ENCODE measurements at places on chromosomes 1 and 21.
A peak's percentile ranks its signal among the peaks of the same experiment; 100 is the strongest.

GRCh38 chr1:158732524-158732923, 12.0 kb upstream of the OR6K3 start:
- DNase-seq: no peak

GRCh38 chr1:58812468-58812867, 28.6 kb upstream of the JUN start:
- no peak for DNase-seq

DNA sequence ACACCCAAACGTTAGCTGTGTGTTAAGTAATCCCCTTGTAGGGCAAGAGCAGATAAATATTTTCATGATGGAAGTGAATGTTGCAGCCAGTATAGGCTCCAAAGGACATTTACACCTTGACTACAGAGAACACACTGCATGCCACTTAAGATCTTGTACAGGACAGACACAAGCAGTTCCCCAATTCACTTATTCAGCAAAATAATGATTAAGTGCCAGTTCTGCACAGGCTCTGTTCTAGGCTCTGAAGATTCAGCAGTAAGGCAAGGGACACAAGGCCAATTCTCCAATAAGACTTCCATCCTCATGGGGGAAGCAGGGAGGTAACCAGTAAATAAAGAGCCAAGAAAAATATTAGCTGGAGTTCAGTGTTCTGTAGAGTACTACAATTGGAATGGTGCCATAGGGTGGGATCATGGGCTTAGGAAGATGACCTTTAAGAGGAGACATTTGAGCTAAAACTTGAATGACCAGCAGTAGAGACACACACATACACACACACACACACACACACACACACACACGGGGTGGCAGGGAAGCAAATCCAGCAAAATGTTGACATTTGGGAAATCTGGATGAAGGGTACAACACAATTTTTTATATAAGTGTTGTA, 199.9 kb upstream of the JUN start:
- no peak for DNase-seq

DNA sequence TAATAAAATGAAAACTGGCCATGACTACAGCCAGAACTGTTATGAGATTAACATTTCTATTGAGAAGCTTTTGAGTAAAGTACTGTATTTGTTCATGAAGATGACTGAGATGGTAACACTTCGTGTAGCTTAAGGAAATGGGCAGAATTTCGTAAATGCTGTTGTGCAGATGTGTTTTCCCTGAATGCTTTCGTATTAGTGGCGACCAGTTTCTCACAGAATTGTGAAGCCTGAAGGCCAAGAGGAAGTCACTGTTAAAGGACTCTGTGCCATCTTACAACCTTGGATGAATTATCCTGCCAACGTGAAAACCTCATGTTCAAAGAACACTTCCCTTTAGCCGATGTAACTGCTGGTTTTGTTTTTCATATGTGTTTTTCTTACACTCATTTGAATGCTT, 164.0 kb downstream of the NEK7 start:
- no peak for DNase-seq

DNA sequence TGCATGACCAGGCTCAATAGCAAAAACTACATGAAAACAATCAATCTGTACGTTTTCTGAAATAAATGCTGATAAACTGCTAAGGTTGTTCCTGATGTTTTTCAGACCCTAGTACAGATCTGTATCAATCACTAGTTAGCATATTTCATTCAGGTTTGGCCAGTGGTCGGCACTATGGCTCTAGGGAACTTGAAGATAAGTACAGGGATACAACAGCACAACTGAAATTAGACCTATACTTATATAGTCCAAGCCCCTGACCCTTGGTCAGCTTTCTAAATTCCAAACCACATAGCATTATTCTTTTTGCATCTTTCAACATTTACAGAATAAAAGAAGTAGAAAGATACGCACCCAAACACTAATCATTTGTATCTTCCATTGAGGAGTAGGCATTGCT, 142.7 kb downstream of the PLPPR4 start:
- no peak for DNase-seq

- no peak for DNase-seq
Measured at GRCh38 chr1:20413776-20414140, 72.3 kb downstream of the CAMK2N1 start.

DNA sequence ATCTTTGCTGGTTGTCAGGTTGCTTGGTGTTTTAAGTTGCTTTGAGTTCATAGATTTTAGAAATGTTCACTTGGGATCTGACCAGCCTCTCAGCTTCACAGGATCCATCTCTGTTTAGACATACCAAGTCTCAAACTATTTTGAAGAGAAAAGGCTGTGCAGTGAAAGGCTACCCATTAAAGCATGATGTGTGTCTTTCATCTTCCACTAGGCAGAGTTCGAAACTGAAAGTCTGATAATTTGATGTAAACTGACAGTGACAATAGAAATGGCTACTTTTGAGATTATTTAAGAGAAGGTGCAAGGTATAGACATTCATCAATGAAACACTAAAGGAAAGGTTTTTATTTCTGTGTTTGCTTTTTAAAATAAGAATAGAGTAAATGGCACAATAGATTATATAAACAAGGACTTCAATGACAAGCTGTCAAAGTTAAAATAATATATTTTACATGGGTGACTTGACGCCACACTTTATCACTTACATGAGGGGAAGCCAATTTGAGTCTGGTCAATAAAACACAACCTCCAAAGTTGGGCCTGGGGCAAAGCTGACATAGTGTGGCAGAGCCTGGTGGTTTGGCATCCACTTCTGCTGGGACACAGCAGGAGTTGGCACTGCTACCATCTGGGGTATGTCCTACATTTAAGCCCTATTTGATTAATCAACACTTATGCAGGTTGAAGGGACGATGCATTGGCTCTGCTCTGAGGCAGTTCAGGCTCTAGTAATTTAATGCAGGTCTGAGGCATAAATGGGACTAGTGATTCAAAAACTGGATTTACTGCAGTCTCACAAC, 197.7 kb downstream of the CRB1 start:
- no peak for DNase-seq

- no peak for DNase-seq
Measured at GRCh38 chr1:222927031-222927430, 112.2 kb downstream of the DISP1 start.

GRCh38 chr1:114215436-114215835, 61.8 kb upstream of the SYT6 start:
- DNase-seq: no peak

DNA sequence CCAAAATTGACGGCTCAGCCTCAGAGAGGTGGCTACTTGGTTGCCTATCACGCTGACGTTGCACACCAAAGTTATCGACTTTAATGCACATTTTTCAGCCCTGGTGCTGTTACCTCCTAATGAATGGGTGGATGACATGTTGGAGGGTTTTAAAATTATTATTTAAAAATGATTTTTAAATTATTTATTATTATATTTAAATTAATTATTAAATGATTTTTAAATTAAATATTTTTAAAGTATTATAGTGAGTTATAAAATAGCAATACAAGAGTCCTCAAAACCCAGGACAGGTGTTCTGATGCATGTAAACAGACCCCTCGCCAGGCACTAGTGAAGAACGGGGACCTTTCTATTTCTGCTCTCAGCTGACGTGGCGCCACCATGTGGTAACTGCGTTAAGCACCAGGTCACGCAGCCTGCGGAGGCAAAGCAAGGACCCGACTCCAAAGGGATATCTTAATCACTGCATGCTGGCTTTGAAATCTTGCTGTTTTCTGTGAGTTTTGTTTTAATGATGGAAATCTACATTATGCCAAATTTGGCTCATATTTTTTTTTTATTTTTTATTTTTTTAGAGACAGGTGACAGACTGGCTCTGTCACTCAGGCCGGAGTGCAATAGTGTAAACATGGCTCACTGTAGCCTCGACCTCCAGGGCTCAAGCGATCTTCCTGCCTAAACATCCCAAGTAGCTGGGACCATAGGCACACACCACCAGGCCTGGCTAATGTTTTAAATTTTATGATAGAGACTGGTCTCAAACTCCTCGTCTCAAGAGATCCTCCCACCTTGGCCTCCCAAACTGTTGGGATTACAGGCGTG, 22.6 kb downstream of the CASP9 start:
- peak; percentile 41 for DNase-seq

GRCh38 chr1:75203415-75204277, 69.5 kb downstream of the LHX8 start:
- DNase-seq: no peak

DNA sequence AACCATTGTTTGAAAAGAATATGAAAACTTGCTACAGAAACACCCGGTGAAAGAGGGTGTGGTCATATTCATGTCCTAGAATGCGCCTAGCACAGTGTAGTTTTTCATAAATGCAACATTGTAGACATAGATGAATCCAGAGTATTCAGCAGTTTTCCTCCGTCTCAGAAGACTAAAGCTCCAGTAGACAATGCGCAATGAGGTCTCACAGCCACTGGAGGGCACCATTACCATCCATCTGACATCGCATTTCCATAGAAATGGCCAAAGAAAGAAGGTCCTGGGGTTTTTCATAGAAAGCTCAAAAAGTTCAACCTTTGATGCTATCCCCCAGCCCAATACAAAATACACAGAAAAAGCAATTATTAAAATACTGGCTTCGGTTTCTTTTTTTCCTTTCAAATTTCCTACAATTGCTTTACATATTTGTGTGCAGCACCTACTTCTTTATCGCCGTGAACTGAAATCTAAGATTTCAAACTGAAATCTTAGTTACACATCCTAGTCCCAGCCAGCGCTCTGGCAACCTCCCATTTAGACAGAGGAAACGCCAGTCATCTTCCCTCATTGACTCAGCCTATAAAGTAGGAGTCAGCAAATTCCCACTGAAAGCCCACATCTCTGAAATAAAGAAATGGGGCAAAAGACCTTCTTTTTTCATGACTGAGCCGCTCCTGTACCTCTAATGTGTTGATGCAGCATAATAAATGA, 3.9 kb upstream of the CD58 start:
- DNase-seq: peak; percentile 14

- DNase-seq: no peak
Measured at GRCh38 chr1:220841293-220841692, 38.0 kb upstream of the HLX start.

GRCh38 chr1:247908766-247909165, 11.3 kb upstream of the OR2T8 start:
- DNase-seq: no peak

- DNase-seq: no peak
Measured at GRCh38 chr1:36836196-36836883, 198.0 kb downstream of the GRIK3 start.

DNA sequence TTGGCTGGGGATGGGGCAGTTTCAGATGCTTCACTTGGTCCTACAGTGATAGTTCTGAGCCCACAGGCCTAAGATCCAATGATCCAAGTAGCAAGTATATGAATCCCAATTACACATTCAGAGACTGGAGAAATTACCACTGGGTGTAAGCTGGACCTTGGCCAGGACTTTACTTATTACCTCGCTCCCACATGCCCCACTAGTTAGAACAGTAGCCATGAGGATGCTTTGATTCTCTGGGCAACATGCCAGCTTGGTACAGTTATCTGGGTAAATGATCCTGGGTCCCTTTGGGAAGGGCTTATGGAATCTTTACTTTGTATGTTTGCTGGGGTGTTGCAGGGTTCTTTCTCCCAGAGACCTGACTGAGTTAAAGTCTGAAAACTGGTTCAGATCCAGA, 5.0 kb upstream of the FCAMR start:
- DNase-seq: no peak

DNA sequence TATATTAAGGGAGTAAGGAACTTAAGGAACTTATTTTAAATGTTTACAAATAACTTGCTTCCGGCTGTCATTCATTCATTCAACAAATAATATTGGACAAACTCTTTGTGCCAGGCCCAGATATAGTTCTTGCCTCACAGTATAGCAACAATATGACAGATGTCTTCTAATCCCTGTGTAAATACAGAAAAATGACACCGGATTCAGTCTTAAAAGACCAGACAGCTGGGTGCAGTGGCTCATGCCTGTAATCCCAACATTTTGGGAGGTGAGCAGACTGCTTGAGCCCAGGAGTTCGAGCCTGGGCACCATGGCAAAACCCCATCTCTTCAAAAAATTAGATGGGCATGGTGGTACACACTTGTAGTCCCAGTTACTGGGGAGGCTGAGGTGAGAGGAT, 23.7 kb downstream of the EIF2B3 start:
- no peak for DNase-seq

DNA sequence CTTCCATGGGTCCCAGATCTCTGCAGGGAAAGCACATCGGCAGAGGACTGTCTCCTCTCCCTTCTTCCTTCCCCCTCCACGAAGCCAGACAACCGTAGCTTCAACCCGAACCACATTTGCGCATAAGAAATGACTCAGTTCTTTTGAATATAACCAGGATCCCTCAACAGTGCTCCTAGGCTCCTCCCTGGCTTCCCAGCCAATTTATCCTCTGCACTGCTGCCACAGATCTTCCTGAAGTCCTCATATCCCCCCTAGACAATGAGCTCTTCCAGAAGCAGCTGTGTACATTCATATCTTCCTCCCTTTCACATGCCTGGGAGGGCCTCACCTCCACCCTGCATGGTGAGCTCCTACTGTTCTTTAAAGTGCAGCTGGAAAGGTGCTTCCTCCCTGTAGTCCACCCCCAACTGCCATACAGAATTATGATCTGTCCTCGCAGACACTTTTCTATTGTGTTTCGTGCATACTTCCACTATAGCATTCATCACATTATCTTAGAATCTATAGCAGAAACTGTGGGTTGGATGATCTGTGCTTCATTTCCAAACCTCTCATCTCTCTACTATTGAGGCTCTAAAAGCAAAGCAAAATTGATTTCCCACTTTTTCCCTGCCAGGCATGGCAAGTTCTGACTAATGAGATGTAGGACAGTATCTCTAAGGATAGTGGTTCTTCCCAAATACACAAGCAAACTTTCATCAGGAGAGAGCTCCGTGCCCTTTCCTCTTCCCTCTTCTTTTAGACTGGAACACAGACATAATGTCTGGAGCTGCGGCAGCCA, 179.3 kb upstream of the HMGB4 start:
- no peak for DNase-seq

- no peak for DNase-seq
Measured at GRCh38 chr1:11188381-11188780, 774 bp upstream of the ANGPTL7 start.

- no peak for DNase-seq
Measured at GRCh38 chr1:77966291-77966690, 12.6 kb downstream of the FUBP1 start.
